ENCODE measurements at places on chromosomes 3 and 15. TPM values are rescaled to one million over a fixed set of nuclear protein-coding genes. Genes with fewer than 3 reads are reported as not detected.

Gene HRH1
- total RNA-seq = not detected

GRCh38 chr15:81955382-81956062, 90.3 kb downstream of the MEX3B start:
- no peak for DNase-seq

Gene GPR87
- total RNA-seq = not detected

DNA sequence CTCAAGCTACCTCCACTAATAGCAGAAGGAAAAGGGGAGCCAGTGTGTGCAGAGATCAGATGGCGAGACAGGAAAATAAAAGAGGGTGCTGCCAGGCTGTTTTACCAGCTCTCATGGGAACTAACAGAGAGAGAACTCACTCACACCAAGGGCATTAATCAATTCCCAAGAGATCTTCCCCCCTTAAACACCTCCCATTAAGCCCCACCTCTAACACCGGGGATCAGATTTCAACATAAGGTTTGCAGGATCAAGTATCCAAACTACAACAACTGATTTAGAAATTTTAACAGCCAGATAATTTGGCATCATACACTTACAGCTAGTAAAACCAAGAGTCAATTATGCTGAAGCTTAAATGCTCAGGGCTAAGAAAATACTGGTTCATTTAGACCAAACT, 18.9 kb downstream of the CD200 start:
- no peak for DNase-seq

- DNase-seq = no peak
Observed at GRCh38 chr3:16932877-16933276, 48.1 kb downstream of the PLCL2 start.

GRCh38 chr15:27826902-27827714, 272.0 kb downstream of the OCA2 start:
- no peak for DNase-seq

- no peak for DNase-seq
Observed at GRCh38 chr3:170424879-170425278, 6.2 kb downstream of the CLDN11 start.

GRCh38 chr3:187063286-187064121, 75.8 kb downstream of the RPL39L start:
- DNase-seq = no peak

- no peak for DNase-seq
Observed at GRCh38 chr3:15427981-15428380, 583 bp downstream of the EAF1 start.

Gene LAMB2
- 0.36 TPM for total RNA-seq

Gene CEP152
- 5.2 TPM for total RNA-seq

GRCh38 chr3:101690972-101691371, 4.5 kb upstream of the RPL24 start:
- DNase-seq = no peak

Gene C15orf39
- total RNA-seq = 42.1 TPM

DNA sequence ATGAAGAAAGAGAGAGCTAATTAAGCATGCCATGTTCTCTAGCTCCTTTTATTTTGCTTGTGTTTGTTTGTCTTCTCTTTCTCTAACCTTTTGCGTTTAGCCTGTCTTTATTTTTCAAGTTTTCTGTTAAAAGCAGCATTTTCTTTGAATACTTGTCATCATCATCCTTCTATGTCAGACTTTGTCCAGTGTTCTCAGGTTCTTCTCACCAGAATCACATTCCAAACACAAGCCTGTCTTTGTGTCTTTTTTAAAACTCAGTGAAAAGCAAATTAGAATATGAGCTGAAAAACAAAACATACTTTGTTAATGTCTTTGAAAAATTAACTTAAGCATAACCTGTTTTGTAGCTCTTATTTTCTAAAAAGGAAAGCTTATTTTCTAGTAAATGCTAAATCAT, 62.4 kb downstream of the LEKR1 start:
- no peak for DNase-seq

DNA sequence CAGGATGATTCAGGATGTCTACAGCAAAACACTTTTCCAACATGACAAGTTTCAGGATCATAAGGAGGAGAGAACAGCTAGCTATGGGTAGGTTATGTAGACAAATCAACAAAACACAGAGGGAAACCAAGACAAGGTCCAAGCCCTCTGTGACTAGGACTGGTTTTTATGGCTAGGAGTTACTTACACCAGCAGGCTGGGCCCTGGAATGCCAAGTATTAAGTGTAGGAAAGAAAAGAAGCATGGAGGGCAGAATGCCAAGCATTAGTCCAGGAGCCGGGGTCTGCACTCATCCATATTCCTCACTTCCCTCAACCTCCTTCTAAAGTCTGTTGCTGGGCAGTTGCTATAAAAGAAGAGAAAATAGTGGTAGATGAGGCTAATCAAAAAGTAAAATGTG, 35.3 kb upstream of the PPP2R3A start:
- no peak for DNase-seq

Gene TUSC7
- total RNA-seq = not detected

GRCh38 chr15:92343924-92344643, 49.6 kb upstream of the ST8SIA2 start:
- DNase-seq = no peak

- DNase-seq = no peak
Observed at GRCh38 chr3:127104586-127104985, 88.3 kb upstream of the PRR23E start.

DNA sequence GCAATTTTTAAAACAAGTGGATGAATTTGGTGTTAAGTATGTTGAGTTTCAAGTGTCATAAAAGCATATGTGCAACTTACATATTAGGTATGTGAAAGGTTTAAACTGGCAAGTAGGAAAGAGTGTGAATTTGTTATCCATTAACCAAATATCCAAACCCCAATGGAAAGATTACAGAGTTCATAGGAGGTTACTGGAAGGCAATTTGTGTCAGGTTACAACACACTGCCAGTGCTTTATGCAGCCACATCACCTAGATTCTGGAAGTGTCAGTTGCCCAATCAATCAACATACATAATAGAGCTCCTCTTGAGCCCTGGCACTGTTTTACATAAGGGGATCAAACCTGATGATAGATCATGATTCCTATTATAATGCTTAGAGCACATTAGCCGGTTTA, 261.0 kb downstream of the ROBO1 start:
- no peak for DNase-seq

GRCh38 chr15:38691965-38692788, 127.6 kb upstream of the RASGRP1 start:
- no peak for DNase-seq

DNA sequence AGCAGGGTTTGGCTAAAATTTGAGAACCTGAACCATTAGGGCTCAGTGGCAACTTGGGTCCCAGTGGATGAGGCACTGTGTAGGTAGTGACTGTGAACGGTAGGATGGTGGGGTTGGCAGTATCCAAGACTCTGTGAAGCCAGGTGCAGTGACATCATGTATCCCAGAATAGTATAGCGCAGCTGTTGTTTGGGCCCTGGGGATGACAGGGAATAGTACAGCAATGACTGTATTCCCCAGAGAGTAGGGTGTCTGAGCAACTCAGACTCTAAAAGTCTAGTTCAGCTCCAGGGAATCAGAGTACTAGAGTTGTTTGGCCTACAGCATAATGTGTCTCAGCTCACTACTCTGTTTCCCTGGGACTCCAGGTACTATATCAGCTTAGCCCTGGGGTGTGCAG, 20.7 kb upstream of the PPP2R3A start:
- no peak for DNase-seq

Gene ZNF501
- 0.47 TPM for total RNA-seq

- no peak for DNase-seq
Observed at GRCh38 chr3:194306771-194307640, 44.1 kb downstream of the CPN2 start.

DNA sequence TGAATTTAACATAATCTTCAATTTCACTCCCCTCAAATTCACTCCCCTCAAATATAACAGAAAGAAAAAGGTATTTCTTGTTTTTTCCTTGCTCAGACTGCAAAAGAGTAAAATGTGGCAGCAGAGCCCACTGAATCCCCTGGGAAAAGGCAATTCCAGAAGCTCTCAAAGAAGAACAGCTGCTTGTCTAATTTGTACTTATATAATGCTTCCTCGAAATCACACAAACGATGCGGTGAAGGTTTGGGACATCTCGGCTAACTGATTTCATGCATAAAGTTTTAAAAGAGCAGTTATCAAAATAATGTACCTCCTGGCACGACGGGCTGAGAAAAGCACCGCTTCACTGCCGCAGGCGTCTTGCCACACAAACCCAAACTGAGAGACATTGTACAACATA, 10.7 kb downstream of the BDH1 start:
- DNase-seq = no peak

GRCh38 chr15:65690173-65690572, 68.4 kb downstream of the SLC24A1 start:
- no peak for DNase-seq

DNA sequence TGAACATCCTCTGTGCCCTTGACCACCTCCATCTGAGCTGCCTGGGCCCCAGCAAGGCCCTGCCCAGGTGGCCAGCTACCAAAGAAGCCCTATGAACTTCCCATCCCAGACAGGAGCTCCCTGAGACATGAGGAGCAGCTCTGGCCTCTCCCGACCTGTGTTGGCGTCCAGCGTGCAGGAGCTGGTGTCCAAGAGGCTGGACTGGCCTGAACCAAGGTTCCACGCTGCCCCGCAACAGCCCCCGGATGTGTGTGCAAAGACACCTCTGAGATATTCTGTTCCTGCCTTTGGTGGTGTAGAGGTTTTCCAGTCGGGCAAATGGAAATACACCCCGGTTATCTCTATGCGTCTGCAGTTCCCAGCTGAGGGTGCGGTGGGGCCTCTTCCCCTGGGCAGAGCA, 42.1 kb downstream of the WNT7A start:
- DNase-seq = no peak

Gene TRH
- not detected for total RNA-seq

GRCh38 chr3:188533612-188534357, 379.8 kb downstream of the LPP start:
- DNase-seq = no peak

Gene TMEM212
- total RNA-seq = not detected

Gene RNU5B-1
- 23.7 TPM for total RNA-seq

Gene PLCB2
- 206 TPM for total RNA-seq

- peak; percentile 42 for DNase-seq
Observed at GRCh38 chr3:172317984-172318383, 130.3 kb downstream of the GHSR start.

- no peak for DNase-seq
Observed at GRCh38 chr15:29853211-29853987, 31.1 kb upstream of the TJP1 start.

DNA sequence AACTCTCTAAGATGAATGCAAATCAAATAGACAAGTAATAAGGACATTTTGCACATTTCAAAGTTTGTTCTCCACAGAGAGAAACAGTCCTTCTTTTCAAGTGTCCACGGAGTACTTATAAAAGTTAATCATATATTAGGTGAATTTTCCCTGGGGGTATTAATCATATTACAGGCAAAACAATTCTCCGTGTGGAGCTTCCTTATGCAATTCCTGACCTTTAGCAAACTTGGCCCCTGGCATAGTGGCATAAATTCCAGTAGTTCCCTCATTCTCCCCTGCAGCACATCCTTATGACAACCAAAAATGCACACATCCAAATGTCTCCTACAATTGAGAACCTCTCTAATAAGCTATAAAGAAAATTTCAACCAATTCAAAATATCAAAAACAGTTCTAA, 34.4 kb downstream of the FSIP1 start:
- no peak for DNase-seq

DNA sequence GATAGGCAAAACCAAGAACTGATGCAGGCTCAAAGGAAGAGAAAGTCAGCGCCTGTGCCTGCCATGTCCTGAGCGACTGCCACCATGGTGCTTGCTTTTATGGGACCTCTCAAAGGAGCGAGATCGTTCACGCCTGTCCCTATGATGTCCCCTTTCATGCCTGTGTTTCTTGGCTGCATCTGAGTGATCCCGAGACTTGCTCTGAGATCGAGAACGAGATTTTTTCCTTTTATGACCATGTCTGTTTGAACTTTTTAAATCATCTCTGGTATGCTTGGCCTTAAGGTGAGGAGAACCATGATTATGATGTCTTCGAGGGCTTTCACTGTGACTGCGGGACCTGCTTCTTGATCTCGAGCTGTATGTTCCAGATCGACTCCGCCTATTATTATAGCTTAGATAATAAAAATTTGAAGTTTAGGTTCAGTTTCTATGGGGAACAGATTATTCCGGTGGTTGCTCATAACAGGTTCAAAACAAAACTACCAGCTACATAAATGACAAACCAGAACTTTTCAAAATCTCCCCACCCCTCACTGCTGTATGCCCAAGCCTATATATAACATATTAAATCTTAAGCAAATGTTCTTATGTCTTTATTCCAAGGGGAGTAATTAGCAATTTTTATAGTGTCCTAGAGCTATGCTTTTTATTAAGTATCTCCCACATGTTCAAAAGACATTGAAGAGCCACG, 11.6 kb downstream of the CCNL1 start:
- DNase-seq = no peak

Gene CCDC33
- total RNA-seq = not detected

- no peak for DNase-seq
Observed at GRCh38 chr3:34419801-34420200, 621.4 kb downstream of the PDCD6IP start.

DNA sequence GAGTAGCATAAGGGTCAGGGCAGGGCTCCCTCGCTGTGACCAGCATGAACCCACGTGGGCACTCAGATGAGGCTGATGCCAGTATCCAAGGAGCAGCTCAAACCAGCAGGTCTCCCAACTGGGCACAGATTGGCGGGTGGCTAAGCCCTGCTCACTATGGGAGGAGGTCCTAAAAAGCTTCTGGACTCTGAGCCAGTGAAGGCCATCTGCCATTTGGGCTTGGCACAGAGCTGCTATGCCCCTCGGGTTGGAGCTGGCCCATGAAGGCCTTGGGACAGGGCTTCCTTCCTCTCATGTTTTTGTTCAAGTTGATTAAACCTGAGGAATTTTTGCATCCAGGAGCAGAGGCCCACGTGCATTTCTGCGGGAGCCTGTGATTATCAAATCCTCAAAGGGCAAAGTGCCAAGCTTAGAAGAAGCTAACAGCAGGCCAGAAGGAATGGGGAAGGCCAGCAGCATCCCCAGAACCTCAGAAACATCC, 4.3 kb upstream of the STRA6 start:
- no peak for DNase-seq

Gene SEMA6D
- not detected for total RNA-seq

GRCh38 chr15:86765281-86765680, 685.6 kb downstream of the AGBL1 start:
- DNase-seq = no peak

Gene SOX14
- total RNA-seq = not detected

Gene C3orf49
- total RNA-seq = not detected

Gene SPG21
- 29.4 TPM for total RNA-seq

GRCh38 chr15:80403712-80404056, 498 bp upstream of the ARNT2 start:
- DNase-seq = no peak

DNA sequence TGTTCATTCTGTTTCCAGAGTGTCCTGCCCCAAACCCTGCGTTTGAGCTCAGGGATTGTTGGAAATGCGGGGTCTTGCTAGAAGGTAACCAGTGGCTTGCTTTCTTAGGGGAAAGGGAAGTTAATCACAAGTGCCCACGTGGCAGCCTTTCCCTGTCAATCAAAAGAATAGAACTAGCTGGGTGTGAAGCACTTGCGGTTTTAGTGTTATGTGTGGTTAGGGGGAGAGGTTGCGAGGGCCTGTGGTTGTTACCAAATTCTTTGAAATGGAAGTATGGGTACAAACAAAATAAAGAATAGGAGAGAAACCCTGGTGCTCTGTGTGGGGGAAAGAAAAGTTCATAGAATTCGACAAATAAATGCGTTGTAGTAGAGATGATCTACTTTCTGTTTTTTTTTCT, 67.6 kb downstream of the FNDC3B start:
- DNase-seq = peak; percentile 85

Gene PSTPIP1
- 79.4 TPM for total RNA-seq
